C1 segment of cervical spinal cord (tissue), 14 donors: ENCODE measurements at places on chromosomes 7 and 10.

DNA sequence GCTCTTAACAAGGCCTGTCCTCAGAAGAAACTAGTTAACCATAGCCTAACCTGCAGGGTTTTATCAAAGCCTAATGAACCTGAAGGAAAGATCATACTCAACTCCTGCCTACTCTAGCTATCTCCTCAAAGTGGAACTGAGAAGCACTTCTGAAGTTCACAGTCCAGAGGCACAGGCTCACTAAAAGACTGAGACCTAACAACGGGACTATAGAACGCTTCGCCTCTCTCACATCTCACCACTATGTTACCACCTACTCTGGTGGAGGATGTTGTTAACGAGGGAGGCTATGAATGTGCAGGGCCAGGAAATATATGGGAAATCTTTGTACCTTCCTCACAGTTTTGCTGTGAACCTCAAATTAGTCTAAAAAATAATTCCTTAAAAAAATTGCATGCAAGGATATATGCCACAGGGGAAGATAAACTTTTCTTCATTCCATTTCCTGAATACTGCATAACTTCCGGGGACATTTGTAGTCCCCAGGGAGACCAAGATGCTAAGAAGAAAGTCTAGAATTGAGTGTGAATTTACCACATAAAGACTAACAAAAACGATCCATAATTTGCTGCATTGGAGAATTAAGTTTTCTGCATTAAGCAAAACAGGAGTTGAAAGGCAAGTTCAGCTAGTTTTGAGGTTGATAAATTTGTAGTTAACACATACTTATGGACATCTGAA, 21.6 kb downstream of the LIPJ start:
- no peak for DNase-seq

- DNase-seq: no peak
Measured at GRCh38 chr10:77533887-77534278, 103.7 kb downstream of the KCNMA1 start.

DNA sequence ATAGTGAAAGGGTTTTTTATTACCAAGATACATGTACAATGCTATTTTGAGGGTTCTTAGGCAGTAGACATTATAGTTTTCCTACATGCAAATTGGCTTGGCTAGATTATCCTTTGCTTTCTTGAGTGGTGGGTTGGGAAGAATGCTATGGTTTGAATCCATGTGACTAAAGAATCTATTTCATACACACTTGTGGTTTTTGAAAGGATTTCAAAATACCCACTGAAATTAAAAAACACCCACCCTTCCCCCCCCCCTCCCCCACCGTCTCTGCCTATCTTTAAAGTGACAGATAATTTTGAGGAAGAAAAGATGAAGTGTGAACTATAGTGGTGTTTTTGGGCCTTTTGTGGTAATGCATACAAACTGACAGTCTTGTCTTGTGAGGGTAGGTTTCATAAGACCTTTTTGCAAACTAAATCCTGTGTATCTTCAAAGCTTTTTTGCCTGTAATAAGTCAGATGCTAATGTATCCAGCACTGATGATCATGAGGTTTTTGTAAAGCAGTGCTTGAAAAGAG, 90.9 kb downstream of the TPST1 start:
- no peak for DNase-seq

DNA sequence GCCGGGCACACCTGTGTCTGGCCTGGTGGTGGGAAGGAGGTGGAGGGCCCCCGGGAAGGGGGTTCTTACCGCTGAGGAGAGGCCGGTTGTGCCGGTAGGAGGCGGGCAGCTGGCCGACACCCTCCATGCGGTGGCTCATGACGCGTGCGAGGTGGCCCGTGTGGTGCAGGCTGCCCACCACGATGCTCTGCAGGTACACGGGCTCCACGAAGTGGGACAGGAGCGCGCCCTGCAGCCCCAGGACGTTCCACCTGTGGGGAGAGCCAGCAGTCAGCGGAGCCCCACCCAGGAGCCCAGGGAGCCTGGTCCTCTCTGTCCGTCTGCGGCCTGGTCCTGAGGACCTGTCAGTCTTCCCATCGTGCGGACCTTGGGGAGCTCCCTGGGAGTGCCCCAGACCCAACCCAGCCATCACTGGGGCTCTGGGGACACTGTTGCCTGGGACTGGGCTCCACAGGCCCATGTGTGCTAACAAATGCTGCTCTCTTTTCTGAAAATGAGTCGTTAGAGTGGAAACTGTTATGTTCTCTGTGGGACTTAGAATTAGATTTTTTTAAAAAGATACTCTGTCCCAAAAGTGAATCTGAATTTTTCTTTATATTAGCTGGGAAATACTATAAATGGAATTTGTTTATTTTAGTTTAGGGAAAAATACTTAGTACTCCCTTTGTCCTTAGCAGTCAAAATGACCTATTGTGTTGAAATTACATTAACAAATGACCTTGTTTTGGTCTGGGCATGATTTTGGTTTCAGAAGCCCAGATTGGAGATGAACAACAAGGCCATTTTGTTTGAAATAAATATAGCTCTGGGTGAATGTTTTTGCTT, 143.9 kb downstream of the WDR37 start:
- peak; percentile 39 for DNase-seq

DNA sequence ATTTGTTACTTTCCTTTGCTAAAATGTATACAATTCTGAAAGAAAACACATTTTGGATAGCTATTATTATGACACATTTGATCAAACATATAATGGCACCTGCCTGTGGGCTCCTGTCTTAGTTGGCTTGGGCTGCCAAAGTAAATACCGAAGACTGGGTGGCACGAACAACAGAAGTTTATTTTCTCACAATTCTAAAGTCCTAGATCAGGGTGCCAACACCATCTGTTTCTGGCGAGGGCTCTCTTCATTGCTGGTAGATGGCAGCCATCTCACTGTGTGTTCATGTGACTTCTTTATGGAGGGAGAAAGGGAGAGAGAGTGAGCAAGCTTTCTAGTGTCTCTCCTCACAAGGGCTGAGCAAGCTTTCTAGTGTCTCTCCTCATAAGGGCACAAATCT, 195.8 kb upstream of the FAM3C start:
- no peak for DNase-seq

DNA sequence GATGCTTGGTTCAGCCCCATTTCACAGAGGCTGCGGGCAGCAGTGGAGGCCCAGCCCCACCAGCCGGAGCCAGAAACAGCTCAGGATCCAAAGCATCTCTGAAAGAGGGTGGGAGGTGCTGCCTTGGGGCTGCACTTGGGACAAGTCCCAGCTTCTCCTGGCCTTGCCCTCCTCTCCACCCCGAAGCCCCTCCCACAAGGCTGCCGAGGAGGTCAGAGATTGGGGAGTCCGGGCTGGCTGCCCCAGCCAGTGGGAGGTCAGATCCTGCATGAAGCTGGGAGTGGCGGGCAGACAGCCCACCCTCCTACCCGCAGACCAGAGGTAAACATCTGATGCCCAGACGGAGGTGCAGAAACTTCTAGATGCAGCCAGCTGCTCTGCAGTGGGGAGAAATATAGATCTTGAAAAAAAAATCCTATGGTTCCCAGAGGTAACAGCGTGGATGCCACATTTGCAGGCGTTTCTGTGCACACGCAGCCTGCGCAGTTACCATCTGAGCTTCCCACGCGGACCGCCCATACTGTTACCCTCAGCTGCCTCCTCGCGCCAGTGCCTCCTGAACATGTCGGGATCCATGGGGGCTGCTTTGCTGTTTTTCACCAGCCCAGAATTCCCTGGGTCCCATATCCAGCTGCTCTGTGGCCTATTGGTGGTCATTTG, 36.9 kb upstream of the GNA12 start:
- DNase-seq: no peak

DNA sequence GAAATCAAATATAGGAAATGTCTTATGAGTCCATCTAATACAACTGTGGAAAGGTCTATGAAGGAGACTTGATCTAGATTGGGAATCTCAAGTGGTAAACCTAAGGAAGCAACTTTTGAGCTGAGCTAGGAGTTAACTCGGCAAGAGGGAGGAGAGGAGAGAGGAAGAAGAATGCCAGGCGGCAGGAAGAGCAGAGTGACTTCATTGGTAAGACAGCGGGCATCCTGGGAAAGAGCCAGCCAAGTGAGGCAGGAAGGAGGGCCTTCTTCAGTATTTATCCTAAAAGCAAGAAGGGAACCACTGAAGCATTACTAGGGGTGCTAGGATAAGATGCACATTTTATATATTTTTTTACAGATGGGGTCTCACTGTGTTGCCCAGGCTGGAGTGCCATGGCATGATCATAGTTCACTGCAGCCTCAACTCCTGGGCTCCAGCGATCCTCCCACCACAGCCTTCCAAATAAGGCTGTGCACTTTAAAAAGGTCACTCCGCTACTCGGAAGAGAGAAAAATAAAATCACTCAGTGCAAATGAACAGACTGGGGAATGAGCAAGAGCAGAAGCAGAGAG, 2.0 kb downstream of the BCL7B start:
- DNase-seq: no peak

GRCh38 chr10:125661941-125662515, 20.9 kb downstream of the TEX36 start:
- DNase-seq: no peak

DNA sequence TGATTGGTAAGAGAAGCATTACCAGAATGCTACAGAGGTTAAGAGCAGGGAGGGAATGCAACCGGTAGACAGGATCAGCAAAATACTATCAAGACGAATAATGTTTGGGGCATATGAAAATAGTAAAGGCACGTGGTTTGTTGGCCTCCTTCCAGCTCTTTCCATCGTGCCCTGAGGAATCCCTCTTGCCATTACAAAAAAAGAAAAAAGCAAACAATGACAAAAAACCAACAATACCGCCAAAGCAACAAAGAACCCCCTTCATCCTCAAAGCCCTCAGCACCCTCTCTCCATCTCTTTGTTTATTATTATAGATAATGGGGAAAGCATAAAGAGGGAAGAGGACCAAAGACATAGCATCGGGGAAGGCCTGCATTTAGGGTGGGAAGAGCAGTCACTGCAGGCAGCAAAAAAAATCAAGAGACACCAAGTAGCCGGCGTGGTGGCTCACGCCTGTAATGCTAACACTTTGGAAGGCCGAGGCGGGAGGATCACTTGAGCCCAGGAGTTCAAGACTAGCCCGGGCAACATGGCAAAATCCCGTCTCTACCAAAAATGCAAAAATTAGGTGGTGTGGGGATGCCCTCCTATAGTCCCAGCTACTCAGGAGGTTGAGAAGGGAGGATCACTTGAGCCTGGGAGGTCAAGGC, 78.0 kb downstream of the HIP1 start:
- peak; percentile 40 for DNase-seq

DNA sequence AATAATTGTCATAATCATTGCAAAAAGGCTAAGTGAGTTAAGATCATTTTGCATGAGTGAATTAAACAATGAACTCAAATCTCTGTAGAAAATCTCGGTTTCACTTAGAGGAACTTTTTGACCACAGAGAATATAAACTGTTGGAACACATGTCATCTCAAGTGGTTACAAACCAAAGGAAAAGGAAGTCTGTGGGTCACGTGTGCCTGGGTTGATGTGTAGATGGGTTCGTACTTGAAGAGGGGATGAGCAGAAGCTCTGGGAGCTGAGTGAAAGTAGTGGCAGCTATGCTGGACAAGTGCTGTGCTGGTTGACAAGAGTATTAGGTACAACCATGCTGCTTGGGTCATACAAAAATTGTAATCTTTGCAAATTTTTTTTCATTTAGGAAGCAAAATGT, 35.0 kb downstream of the GLRX3 start:
- no peak for DNase-seq

DNA sequence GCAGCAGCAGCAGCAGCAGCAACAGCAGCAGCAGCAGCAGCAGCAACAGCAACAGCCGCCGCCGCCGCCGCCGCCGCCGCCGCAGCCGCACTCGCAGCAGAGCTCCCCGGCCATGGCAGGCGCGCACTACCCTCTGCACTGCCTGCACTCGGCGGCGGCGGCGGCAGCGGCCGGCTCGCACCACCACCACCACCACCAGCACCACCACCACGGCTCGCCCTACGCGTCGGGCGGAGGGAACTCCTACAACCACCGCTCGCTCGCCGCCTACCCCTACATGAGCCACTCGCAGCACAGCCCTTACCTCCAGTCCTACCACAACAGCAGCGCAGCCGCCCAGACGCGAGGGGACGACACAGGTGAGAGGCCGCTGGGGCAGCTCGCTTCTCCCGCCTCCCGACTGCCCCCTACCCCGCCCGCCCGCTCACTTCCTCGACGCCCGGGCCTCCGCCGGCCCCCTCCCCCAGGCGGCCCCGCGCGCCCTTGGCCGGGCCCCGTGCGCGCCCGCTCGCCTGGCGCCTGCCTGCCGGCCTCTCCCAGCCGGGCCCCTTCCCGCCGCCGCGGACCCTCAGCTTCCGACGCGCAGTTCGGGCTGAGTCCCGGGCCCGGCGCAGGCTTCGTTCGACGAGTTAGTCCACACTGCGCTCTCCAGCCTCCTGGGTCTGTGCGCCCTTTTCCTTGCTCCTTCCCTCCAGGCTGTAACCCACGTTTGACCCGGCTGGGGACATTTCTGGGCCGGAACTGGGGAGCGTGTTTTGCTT, 882 bp downstream of the DLX6 start:
- no peak for DNase-seq

- DNase-seq: no peak
Measured at GRCh38 chr10:9608602-9609001, 1409.1 kb upstream of the CELF2 start.

GRCh38 chr7:17209101-17209500, 89.4 kb upstream of the AHR start:
- DNase-seq: no peak

GRCh38 chr10:12711350-12711708, 290.2 kb downstream of the CCDC3 start:
- DNase-seq: no peak

DNA sequence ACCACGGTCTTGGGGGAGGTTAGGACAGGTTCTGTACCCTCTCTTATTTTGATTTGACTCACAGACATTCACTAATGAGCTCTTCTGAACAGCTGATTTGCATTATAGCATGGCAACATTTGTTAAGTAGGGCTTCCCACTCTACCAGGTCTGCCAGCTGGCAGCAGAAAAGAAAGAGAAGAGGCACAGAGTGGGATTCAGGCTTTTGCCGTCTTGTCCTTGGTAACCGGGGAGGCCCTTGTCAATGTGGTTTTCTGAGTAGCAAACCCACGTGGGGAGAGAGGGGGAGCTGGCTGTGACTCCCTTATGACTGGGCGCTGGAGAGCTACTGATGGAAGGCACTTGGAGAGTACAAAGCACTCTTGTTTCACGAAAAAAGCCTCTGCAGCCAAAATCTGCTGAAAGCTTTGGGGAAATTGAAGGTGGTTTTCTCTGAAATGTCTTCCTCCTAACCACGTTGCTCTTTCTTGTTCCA, 355.3 kb upstream of the GALNT17 start:
- DNase-seq: peak; percentile 49

- no peak for DNase-seq
Measured at GRCh38 chr10:109820620-109821405, 102.5 kb downstream of the XPNPEP1 start.

- DNase-seq: no peak
Measured at GRCh38 chr7:13032576-13032975, 345.1 kb downstream of the ARL4A start.
